Activated CD4-positive, alpha-beta memory T cell treated with anti-CD3 and anti-CD28 coated beads, Interleukin-2, amount 10 ng/mL, durations not matched to agents 7 days and 5 days (primary cell): ENCODE measurements at places on chromosomes 7 and 10.
A peak's percentile ranks its signal among the peaks of the same experiment; 100 is the strongest.

DNA sequence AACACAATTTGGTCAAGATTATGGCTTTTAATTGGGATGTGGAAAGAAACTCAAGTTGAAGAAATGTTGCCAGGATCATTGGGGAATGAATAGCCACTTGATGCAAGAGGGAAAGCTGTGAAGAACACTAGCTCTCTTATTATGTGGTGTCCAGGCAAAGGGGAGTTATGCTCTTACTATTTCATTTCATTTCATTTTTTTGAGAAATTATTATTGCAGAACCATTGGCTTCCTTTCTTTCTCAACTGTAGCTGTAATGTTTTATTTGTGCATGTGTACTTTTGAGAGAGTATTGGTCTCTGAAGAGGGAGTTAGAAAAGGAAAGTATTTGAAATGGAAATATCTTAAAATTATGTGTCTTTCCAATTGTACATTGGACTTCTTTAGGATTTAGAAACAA lies 312.6 kb upstream of the BMPER start:
- DNase-seq, result no peak

- DNase-seq, result peak; percentile 59
Observed at GRCh38 chr10:73956476-73957359, 41.2 kb upstream of the VCL start.

GRCh38 chr7:38413784-38414183 lies 140.3 kb upstream of the TARP start:
- no peak for DNase-seq

DNA sequence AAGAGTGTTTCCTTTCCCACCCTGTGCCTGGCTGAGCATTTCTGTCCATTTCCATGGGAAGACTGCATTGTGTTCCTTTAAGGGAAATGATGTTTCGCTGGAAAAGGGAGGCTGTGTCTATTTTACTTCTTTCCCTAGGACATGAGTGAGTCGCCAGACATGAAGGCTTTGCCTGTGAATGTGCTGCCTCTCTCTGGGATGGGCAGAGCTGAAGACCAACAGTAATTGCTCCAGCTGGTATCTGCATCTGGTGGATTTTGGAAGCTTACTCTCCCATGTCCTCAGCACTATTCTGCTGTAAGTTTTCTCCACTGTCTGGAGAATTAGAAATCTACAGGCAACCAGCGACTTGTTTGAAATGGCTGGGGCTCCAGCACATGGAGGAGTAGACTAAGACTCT lies 264.6 kb upstream of the BMPER start:
- no peak for DNase-seq

DNA sequence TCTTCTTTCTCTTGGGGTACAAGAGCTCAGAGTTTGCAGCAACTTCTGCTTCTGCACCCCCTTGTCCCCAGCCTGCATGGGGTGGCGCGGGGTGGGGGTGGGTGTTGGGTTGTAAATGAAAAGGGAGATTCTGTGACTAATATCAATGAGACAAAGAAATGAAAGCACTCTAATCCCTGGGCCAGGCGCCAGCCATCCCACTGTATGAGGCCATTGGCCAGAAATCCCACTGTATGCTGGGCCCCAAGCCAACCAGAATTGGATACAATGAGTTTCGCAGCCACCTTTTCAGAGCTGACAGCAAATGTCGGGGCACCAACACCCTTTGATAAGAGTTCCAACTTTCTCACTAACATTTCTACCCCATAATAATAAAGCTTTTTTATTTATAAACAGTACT lies 10.9 kb upstream of the PTN start:
- no peak for DNase-seq

DNA sequence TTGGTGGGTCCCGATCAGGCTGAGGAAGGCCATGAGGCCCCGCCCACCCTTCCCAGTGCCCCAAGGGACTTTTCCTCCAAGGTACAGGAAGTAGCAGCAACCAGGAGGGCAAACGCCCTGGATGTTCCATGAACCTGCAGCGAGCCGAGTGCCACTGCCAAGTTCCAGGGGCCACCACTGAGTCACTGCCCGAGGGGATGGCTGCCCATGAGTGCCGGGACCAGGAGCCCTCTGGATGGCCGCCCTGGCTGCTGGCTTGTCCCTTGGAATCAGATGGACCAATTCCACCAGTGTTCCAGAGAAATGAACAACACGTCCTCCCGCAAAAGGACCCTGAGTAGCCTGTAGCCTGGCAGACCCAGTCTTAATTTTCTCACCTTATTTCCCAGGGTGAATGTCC lies 74.2 kb downstream of the ZRANB1 start:
- no peak for DNase-seq

DNA sequence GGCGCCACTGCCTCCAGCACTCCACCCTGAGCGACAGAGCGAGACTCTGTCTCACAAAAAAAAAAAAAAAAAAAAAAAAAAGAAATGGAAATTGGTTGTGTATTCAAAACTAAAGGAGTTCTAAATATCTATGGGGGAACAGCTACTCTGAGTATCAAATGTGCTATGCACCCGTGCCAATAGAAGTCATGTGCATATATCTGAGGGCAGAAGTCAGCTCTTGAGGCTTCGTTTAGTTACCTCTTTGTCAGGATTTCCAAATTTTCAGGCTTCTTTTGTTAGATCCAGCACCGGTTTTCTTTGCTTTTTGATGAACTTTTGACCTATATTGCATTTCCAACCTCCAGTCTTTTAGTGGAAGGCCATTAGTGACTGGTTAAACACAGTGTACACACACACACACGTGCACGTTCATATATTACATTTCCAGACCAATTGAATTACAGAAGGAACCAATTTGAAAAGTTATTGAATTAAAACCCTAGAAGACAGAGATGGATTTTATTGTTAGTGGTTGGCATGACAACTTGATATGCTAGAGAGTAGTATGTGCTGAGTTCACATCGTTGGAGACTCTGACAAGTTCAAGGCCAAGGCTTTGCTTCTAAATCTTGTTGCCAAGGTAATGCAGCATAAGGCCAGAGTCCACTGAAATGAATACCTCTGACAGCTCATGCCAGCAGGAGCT lies 33.1 kb upstream of the ADD3 start:
- DNase-seq, result no peak

DNA sequence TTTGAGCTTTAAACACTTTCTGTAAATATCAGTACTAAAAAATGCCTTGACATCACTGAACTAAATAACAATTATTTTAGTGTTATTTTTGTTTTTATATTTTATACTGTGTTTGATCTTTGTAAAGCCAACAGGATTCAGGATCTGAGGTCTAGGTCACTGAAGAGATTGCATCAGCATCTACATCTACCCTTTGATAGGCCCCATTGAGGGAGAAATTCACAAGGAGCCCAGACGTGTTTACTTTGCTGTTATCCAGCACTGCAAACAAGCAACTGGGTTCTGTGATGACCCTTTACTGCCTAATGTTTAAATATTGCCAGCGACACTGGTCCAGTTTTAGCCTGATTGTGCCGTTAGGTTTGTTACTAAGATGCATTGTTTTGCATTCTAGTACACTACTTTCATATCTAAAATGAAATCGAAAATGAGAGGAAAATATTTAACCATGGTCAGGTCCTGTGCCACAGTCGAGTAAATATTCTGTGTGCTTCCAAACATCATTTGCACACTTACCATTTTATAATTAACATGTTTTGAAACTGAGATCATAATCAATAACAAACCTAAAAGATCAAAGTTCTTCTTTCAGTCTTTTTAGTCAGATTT lies 48.7 kb downstream of the SP8 start:
- DNase-seq, result no peak

- DNase-seq, result no peak
Observed at GRCh38 chr7:112806156-112806555, 16.0 kb upstream of the TMEM168 start.

GRCh38 chr7:79182283-79182682 lies 271.2 kb downstream of the MAGI2 start:
- DNase-seq, result no peak

DNA sequence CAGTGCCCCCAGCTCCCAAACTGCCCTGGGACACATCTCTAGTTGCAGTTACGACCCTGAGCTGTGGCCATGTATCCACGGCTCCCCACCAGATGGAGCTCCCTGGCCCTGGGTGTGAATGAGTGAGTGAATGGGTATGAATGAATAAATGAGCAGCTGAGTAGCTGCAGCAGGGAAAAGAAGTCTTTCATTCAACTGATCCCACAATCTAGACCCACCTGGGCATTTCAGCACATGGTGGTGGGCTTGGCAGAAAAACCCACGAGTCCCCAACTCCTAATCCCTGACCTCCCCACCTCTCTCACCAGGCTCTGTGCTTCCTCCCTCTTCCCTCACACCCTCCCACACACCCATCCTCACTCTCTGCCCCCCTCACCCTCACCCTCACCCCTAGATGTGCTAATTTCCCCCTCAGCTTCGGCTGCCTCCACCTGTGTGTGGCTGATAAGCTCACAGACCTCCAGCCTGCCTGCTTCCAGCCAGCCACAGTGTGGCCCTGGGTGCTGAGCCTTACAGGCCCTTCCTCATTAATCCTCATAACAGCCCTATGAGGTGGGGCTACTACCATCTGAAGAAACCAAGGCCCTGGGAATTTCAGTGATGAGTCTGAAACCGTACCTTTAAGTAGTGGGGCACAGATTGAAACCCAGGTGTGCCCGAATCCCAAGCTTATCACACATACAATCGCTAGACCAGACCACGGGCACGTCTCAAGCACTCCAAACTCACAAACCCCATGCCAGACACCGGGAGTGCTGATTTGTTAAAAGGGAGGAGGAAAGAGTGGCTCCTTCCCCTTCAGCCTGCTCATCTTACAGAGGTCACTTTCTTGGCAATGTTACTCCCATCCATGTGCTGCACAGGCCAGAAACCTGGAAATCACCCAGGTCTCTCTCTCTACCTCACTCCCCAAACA lies 2.2 kb upstream of the ATP6V1F start:
- DNase-seq, result no peak
